CD4-positive, alpha-beta T cell treated with Interleukin-21 for 1 hour (primary cell): ENCODE measurements at places on chromosomes 2 and 18.
A peak's percentile ranks its signal among the peaks of the same experiment; 100 is the strongest.

DNA sequence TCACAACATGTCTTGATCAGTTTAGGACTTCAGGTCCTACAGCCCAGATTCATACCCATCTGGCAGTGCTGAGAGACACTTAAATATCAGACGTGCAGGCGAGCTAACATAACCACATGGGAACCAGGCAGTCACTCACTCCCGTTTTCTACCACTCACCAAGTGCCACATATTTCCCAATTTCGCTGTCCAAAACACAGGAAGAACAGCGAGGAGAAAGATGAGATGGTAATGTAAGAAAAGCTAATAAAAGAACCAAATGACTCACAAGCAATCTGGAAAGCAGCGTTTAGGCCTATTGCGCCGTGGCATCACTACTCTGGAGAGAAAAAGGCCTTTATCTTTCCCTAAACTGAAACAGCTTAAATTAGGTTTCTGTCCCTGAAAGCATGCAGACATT, 647.8 kb upstream of the SLC39A10 start:
- DNase-seq = no peak

DNA sequence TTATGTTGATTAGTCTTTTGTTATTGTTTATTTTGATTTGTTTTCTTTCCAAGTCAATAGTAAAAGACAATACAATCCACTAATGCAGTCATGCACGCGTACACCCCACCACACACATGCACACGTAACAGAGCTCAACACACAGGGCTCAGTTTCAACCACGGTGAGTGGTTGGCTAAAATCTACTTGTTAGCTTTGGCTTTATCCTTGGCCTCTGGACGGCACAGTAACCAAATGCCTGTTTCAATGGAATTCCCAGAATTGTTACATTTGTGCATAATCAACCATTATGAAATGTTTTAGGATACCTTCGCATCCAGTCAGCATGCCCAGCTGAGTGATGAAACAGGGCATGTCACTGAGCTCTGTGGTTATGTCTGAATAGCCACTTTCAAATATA, 53.2 kb downstream of the NYAP2 start:
- DNase-seq = no peak

DNA sequence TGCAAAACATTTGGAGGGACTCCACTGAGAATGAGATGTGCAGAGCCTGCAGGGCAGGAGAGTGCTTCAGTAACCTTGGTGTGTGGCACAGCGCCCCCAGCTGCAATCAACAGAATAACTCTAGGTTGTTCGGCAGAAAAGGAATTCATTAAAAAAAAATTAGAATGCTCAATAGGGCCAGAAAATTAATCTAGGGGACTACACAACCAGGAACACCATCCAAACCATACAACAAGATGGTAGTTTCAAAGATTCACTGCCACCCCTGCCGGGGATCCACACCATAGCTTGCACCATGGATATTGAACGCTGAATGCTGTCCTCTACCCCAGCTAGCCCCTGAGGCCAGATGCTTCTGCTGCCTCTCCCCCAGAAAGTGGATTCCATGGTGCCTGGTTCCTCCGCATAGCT, 50.1 kb downstream of the THUMPD2 start:
- DNase-seq = no peak

DNA sequence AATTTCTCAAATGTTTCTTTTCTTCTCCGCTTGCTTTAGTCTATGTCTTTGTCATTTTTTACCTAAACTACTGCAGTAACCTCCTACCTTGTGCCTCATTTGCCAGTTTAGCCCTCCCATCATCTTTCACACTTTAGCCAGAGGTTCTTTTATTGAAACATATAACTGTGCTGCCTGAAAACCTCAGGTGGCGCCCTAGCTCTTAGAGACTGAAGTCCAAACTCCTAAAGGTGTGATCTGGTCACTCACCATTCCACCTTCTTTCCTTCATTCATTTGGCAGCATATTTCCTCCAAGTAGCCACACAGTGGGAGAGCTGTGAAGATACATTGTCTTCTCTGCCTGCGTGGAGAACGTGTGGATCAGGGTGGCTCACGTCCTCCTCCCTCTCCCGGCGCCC, 98.2 kb upstream of the MAPRE2 start:
- no peak for DNase-seq

DNA sequence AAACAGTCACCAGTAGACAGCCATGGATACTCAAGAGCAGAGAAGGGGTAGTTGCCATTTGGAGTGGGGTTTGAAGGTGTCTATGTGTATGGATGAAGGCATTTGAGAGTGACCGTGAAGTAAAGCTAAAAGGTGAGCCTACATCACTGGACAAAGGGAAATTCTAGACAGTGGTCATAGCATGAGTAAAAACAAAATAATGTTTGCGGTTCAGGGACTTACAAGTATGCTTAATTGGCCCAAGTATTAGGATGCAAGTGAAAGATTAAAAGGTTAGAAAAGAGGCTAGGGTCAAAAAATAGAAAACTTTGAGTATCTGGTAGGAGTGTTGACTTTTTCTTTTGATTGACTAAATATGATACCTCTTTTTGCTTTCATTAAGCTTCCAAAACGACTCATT, 238.1 kb upstream of the SLC8A1 start:
- no peak for DNase-seq

DNA sequence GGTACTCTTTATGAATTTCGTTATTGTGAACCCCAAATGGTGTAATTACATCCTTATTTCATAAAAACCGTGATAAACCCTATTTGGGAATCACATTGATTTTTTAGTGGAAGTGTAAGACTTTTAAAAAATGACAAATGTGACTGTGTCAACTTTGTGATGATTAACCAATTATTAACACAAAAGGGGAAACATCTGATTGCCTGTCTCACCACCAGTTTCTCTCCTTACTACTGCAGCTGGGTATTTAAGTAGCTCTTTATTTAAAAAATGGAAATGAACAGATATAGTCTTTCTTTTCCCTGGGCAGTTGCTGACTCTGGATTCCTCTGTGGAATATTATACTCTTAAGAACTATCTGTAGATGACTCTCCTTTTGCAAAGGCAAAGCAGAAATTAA, 11.6 kb upstream of the RPE start:
- DNase-seq = no peak

- DNase-seq = no peak
These were observed 5.7 kb downstream of the CDC42EP3 start for GRCh38 chr2:37665604-37666362.

DNA sequence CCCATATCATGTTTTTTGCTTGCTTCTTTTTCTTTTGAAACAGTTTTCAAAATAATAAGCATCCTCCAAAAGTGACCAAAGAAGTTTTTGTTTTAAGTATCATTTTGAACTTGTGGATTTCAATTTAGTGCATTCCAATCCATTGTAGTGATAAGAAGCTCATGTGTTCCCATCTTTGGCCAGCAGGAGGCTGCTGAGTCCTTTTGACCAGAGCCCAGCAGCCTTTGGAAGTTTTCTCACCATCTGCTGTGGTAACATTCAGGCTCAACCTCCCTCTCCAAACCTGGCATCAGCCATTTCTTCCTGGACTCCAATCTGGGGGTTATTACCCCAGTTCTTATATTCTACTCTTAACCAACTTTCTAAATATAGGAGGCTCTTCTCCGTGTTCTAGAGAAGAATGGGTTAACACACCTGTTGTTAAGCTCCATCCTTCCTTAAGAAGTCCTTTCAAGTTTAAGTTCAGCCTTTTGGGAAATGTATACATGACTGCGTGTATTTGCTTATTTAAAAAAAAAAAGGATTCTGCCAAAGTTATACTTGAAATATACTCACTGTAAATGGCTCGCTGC, 39.0 kb upstream of the MAL start:
- peak; percentile 31 for DNase-seq

DNA sequence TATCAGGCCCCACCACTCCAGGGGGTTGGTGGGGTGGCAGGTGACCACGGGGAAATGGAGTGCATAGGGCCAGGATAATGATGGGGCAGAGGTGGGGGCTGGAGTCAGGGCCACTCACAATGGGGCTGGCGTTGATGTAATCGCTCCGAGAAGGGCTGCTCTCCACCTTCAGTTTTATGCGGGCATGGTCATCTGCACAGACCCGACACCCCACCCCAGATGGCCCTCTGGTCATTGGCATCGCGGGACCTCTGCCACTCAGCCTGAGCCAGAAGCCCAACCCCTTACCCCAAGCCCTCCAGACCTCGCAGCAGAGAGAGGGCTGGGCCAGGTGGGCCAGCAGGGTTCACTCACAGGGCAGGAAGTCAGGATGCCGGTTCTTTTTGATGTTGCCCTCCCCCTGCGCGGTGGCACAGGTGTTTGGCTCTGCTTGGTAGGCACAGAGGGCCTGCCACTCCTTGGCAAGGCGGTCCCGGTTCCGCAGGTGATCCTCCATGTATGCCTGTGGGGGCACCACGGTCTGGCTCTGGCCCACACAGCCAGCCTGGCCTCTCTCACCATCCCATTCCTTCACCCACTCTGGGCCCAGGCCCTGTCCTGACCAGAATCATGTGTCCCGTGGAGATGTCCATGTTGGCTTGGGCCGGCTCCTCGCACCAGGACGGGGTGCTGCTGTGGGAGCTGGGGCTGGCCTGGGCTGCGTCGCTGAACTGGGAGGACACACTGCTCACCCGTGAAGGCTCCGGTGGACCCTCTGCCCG, 12.4 kb downstream of the PTPRN start:
- DNase-seq = no peak

DNA sequence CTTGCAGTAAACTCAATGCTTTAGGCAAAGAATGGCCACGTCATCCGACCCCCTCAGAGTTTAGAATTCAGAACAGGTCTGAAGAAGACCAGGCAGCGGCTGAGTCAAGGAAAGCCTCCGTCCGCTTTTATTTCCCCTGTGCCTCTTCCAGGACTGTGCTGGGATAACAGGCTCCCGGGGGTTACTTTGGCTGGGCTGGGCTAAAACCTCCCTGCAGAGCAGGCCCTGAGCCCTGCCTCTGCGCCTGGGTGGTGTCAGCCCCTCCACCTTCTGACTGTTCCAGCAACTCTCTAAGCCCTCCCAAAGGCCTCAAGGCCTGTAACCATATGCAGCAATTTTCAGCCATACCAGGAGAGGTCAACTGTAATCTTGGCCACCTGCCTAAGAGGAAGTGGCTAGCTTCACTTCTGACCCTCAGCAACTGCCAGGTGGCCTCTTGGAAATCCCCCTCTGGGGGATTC, 166.5 kb downstream of the RPIA start:
- no peak for DNase-seq

DNA sequence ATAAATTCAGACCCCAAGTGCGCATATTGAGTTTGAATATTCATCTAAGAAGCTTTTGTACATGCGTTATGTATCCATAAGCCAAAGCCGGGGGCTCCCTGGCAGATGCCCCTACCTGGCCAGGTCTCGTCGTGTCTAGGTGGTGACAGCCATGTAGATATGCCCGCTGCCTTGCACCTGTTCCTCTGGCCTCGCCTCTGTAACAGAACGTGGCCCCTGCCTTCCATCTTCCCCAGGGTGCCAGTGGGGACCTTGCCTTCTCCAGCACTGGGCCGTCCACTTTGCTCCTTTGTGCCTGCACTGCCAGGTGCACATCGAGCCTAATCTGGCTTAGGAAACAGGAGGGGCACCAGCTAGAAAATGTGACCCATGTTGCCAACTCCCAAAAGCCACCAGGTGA, 198.2 kb downstream of the AGAP1 start:
- DNase-seq = no peak

DNA sequence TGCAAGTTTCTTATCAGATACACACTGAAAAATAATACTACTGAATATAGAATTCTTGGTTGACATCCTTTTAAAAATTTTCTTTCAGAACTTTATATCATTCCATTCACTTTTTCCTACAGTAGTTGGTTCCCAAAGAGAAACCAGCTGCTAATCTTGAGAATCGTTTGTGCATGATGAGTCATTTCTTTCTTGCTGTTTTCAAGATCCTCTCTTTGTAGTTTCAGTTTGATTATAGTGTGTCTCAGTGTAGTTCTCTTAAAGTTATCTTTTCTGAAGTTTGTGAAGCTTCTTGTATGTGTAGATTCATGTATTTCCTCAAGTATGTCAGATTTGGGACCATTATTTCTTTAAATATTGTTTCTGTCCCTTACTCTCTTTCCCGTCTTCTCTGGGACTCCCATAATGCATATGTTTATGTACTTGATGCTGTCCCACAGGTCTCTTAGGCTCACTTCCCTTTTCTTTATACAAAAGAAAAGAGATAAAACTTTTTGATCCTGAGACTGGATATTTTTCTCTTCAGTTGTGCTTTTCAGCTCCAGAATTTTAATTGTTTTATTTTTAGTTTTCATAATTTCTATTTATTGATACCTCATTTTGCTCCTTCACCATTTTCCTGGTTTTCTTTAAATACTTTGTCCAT, 801.0 kb downstream of the TDRD15 start:
- DNase-seq = no peak

- DNase-seq = no peak
These were observed 4.3 kb downstream of the ZBTB7C start for GRCh38 chr18:48404716-48405507.

- no peak for DNase-seq
These were observed 11.1 kb downstream of the DHRS9 start for GRCh38 chr2:169080250-169081069.

GRCh38 chr2:21664083-21664482, 540.3 kb downstream of the TDRD15 start:
- no peak for DNase-seq

DNA sequence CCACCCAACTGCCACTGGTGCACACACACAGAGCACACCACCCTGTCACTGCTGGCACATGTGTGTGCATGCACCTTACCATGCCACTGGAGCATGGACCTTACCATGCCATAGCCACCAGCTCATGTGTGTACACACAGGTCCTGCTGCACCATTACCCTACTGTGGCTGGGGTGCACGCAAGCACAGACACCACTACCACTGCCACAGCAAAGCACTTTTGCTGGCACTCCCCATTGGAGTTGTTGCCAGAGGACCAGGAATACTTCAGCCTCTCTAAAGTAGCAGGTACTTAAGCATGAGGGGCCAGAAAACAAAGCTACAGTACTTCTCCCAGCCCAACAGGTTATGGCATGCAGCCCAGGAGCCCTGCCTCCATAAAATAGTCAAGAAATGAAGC, 404.8 kb downstream of the MBD2 start:
- DNase-seq = no peak

DNA sequence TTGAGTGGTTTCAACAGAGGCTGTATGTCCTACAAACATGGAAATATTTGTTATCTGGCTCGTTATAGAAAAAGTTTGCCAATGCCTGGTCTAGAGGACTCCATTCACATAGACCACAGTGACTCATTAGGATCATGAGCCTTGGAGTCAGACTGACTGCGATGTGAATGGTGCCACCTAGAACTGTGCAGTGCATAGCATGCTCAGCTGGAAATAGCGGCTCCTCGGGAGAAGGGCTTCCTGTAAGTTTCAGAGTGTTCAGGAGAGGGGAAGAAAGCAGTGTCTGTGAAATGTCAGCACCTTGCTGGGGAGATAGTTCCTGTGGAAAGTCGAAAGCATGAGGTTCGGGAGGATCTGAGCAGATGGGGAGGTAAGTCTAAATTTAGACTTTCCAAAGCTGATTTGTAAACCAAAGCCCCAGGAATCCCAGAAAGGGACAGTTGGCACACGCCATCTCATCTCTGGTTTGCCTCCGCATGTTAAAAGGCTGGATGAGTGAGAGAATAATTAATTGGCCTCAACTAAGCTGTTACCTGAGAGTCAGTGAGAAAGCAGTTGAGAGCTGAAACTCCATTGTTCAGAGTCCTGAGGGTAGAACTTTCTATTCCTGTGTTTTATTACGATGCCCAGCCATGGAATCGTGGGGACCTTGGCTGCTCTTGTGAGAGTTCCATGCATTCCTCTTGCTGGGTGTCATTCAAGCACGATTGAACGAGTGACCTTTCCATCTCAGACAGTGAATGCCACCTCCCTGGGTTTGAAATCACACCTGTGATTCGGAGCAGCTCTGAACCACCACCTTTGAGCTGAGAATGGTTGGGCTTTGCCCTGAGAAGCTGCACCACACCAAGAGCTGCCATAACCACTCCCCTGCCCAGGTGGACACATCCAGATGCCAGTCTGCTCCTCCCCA, 99.5 kb downstream of the MAPK4 start:
- no peak for DNase-seq
